ENCODE measurements at places on chromosomes 7 and 10. TPM values are rescaled to one million over a fixed set of nuclear protein-coding genes. Genes with fewer than 3 reads are reported as not detected.

The C10orf62 gene
- total RNA-seq = not detected

The CACNB2 gene
- total RNA-seq = 6.9 TPM

The OPALIN gene
- not detected for total RNA-seq

The NKX2-3 gene
- total RNA-seq = under 0.01 TPM

The NANOS1 gene
- total RNA-seq = 5.2 TPM

The PNLIPRP3 gene
- total RNA-seq = not detected

The XPNPEP1 gene
- 55.3 TPM for total RNA-seq

The PTCD1 gene
- total RNA-seq = 5.2 TPM

The SPDYE16 gene
- 0.25 TPM for total RNA-seq

The C10orf105 gene
- total RNA-seq = 0.25 TPM

The GAD2 gene
- total RNA-seq = 19.2 TPM

The EPO gene
- total RNA-seq = not detected

The GHRHR gene
- total RNA-seq = 2.2 TPM

The RELN gene
- 52.6 TPM for total RNA-seq

The SFTPA2 gene
- 0.25 TPM for total RNA-seq

The TAS2R41 gene
- not detected for total RNA-seq

The OR2A5 gene
- total RNA-seq = not detected

The NPTX2 gene
- 6.1 TPM for total RNA-seq

The HABP2 gene
- under 0.01 TPM for total RNA-seq

The PTPN20 gene
- total RNA-seq = 4.7 TPM

The EVX1 gene
- total RNA-seq = not detected

The SEMA4G gene
- total RNA-seq = 14.8 TPM

The GPR158 gene
- total RNA-seq = 5.7 TPM

The NUTM2E gene
- 2.2 TPM for total RNA-seq

The ABCB1 gene
- total RNA-seq = 7.4 TPM

Measured in temporal lobe (tissue), 4 donors.